SW480 (cell line): ENCODE measurements at places on chromosomes 3 and 15.

- DNase-seq = no peak
Observed at GRCh38 chr3:72319194-72320094, 528.8 kb downstream of the SHQ1 start.

DNA sequence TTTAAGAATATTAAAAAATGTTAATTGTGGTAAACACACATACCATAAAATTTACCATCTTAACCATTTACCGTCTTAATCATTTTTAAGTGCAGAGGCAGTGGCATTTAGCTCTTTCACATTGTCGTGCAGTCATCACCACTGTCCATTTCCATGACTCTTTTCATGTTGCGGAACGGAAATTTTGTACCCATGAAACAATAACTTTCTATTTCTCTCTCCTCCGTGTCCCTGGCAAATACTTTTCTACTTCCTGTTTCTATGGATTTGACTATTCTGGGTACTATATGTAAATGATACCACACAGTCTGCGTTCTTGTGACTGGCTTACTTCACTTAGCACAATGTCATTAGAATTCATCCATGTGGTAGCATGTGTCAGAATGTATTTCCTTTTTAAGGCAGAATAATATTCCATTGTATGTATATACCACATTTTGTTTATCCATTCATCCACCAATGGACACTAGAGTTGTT is 27.9 kb downstream of the AKAP13 start:
- no peak for DNase-seq

DNA sequence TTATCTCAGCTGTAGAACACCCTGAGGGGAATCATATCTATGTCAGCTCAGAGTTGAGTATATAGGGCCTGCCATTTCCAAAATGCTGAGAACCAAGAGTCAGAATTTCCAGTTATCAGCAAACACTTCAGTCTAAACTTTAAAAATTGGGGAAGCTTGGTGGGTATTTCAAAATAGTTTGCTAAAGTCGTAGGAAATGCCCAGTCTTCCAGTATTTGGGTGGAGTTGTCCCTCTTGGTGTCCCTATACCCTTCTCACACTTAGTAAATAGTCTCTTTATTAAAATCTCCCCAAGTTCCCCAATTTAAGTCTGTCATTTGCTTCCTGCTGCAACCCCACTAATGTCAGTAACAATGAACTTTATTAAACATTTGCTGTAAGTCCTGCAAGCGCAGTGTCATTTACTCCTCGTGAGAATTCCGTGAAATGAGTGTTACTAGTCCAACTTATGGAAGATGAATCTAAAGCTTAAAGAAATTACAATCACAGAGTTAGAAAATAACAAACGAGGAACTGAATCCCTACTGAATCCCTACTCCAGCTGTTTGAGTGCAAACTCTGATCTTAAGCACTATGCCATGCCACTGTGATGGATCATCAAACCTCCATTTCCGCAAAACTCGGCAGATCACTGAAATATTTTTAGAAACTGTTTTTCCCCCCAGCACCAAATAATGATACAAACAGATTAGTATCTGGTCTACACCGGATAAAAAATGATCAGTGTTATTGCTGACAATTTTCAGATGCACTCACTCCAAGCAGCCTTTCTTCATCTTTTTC is 341.7 kb upstream of the PROK2 start:
- DNase-seq = no peak

DNA sequence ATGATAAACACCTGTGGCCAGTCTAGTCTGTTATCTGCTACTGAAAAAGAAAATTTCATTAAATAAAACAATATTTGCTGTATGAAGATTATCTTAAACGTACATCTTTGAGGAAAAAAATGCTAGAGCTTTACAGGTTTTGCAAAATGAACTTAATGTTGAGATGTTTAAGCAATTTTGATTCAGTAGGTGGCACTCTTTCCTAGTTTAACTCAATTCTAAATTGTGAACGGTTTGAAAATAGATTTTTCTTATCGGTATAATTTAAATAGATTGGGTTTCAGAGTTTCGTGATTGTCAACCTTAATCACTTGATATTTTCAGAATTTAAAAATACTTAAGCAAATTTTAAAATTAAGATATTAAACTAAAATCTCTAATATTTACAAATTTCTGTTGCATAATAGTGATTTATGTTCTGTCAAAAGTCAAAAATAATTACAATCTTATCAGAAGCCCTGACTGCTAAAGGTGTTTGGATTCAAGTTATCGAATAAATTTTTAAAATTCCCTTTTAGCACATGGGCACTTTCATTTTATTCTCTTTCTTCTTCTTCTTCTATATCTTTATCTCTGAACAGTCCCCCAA is 7.0 kb upstream of the RNF111 start:
- no peak for DNase-seq

GRCh38 chr3:38561746-38562466 is 65.8 kb downstream of the EXOG start:
- no peak for DNase-seq

DNA sequence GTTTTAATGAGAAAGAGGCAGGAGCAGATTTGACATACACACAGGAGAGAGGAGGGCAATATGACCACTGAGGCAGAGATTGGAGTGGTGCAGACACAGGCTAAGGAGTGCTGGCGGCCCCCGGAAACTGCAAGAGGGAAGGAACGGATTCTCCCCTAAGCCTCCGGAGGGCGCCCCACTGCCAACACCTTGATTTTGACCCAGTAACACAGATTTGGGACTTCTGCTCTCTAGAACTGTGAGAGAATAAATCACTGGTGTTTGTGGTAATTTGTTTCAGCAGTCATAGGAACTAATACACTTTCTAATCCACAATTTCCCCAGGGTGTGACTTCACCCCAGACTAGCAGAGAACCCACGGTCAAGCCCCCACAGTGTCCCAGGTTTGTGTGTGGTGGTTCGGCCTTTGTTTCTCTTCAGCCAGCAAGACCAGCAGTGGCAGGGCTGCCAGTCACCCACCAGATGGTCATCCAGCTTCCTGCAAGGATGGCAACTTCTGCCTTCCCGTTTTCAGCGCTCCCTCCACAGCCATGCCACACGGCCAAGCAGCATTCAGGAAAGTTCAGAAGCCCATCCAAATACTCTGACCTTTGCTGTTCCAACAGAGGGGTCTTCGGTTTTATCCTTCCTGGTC is 23.6 kb upstream of the TSPAN3 start:
- DNase-seq = no peak
